GDM1 (cell line): ENCODE measurements at places on chromosomes 1 and 21.
A peak's percentile ranks its signal among the peaks of the same experiment; 100 is the strongest.

DNA sequence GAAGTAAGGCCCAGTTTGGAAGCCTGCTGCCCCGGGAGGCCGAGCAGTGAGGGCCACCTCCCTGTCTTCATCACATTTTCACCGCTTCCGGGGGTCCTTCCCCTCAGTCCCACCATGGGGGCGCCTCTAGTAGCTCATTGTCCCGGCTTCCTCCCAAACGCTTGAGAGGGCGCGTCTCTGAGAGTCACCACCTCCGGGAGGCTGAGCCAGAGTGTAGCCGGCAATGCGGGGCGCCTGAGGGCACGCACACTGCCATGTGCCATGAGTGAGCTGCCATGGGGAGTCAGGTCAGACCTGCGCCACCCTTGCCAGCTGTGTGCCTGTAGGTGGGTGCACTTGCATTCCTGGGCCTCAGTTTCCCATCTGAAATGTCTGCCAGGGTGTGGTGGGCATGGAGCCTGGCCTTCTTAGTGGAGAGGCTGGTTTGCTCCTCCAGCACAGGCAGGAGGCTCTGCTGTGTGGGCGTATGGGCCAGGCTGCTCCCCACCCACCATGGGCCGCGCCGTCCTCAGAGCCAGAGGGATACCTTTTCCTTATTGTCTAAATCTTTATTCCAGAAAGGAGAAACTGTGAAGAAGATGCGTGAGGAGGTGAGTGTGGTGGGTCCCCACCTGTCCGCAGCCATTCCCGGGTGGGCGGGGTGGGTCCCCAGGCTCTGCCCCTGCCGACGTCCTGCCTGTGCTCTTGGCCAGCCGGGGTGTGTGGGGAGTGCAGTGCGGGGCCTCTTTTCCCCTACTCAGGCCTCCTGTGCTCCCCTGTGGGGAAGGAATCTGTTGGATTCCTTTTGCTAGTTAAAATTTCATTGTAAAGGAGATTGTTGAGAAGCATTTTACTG lies 81.3 kb upstream of the COL6A1 start:
- no peak for DNase-seq

GRCh38 chr1:3717715-3718601 lies 34.3 kb upstream of the CCDC27 start:
- no peak for DNase-seq

GRCh38 chr1:57423135-57423655 lies 665 bp downstream of the DAB1 start:
- no peak for DNase-seq

- no peak for DNase-seq
Measured at GRCh38 chr21:31008355-31008754, 29.9 kb downstream of the KRTAP19-8 start.

DNA sequence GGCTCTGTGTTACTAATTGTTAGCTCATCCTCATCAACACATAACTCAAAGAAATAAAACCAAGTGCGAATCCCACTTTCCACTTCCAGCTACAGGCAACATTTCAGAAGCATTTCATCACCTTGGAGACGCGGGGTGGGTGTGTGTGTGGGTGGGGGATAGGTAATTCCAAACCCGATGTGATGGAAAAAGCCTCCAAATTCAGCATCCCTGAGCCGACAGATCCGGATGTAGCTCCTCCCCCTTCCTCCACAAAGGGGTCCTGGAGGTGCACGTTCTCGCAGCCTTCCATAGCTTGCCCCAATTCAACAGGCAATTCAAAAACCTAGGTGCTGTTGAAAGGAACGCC lies 486 bp downstream of the HSPA13 start:
- no peak for DNase-seq

- peak; percentile 51 for DNase-seq
Measured at GRCh38 chr1:24769656-24770651, 24.7 kb downstream of the CLIC4 start.

DNA sequence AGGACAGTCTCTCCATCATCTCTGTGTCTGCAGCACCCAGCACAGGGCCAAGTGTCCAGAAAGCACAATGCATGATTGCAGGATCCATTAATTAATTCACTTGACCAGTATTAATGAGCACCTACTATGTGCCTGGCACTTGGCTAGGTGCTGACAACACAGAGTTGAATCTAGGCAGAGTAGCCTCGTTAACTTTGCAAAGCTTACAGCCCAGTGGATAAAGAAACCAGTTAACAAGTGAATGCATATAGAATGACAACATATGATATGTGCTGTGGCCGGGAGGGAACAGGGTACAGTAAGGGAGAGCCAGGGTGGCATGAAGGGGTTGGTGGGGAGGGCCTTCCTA lies 10.9 kb downstream of the SLC1A7 start:
- no peak for DNase-seq

DNA sequence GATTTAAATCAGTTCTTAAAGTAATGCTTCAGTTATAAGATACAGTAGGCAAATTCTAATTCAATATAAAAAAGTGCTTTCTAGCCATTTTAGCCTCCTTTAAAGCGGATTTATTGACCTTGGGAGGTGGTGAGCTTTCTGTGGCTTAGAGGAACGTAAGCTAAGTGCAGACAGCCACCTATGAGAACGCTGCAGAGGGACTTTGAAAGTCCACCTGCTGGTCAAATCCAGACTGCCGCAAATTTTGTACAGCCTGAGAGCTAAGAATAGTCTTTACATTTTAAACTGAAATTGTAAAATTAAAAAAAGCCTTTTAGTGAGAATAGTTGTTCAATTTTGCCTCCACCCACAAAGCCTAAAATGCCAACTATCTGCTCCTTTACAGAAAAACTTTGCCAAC lies 67.0 kb upstream of the SSX2IP start:
- DNase-seq, result no peak

DNA sequence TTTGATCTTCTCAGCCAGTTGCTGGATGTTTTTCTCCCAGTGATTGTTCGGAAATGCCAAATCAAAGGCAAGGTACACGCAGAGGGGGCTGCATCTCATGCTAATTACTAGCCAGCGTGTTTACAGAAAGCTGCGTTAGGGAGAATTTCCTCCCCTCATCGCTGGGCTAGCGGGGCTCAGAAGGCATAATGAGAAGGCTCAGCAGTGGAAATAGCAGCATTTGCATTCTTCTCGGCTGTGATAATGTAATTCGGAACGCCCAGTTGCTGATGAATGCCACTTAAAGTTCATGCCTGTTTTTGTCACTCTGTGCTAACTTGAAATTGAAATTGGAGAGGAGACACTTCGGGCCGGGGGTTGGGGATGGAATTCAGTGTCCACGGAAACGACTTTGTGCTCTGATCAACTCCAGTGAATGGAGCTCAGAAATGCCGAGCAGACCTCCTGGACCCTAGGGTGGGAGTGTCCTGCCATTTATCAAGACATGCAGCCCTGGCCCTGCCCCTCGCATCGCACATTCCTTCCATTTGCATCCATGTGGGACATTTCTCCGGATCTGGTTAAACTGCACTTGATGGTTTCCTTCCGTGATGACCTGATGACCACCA lies 313.4 kb upstream of the C1orf174 start:
- no peak for DNase-seq

- DNase-seq, result no peak
Measured at GRCh38 chr1:25197235-25197975, 34.9 kb downstream of the SYF2 start.

- DNase-seq, result no peak
Measured at GRCh38 chr1:15469361-15469760, 6.5 kb upstream of the CELA2B start.

DNA sequence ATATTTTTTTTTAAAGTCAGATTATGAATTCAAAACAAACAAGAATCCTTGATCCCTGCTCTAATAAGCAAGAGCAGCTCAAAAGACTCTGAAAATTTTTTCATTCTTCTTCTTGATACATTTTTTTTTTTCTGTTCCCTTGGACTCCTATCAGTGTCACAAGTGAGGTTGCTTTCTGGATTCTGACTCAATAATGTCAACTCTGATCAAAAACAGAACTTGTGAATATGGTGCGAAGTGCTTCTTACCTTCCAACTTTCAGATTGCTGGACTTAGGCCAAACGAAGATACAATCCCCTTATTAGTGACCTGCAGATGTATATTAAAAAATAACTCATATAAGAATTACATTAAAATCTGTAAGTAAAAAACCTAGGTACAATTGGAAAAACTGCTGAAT lies 136.1 kb downstream of the GPATCH2 start:
- DNase-seq, result no peak

DNA sequence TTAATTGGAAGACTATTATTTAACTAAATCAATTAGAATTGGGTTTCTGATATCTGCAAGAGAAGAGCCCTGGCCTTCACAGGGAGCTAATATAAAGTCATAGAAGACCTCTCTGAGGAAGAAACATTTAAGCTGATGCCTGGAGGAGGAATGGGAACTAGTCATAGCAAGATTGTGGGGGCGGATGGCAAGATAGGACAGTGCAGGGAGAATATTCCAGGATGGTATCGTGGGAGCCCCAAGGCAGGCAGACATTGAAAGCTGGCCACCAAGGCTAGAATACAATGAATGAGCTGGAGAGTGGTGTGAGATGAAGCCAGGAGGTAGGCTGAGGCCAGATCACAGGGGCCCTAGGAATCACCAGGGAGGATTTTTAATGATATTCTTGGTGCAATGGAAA lies 20.8 kb upstream of the MYSM1 start:
- no peak for DNase-seq

DNA sequence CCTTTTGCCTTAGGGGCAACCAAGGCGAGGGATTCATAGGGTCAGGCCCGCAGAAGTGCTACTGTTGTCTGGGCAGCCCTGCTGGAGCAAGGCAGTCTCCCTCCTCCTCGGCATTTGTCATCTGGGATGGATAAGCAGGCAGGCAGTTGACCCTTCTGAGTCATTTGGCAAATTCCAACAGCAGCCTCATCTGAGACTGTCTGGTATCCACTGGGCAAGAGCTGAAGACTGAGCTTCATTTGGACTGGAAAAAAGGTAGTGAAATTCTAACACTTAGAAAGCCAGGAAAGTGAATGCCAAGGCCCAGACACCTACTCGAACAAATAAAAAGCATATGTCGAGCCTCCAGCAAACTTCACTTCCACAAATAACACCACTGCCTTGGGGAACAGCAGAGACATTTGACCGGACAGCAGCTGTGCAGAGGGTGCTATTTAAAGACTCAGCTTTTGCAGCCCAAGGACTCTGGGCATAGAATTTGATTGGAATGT lies 4.0 kb upstream of the ZBTB40 start:
- no peak for DNase-seq

DNA sequence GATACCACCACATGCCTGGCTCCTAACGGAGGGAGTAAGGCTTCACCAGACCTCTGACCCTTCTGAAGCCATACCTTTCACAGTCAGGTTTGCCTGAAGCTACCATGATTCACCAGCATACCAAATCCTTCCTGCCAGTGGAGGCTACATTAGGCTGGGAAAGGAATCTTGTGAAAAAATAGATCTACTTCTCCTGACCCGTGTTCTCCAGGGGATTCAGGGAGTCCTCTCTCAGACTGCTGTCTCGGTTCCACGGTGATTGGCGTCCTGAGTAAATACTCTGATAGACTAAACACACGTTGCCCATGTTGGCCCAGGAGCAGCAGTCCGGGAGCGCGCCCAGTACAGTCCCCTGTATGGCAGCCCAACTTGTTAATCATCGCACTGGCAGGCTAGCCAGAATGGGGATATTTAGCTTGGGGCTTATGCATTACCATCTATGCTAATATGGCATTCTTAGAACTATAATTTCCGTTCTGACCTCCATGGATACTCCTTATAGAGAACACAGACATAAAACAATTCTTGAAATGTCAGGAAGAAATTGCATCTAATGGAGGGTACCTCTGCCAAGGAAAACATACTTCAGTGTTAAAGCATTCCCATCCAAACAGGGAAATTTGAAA lies 173.2 kb downstream of the ROR1 start:
- DNase-seq, result no peak

DNA sequence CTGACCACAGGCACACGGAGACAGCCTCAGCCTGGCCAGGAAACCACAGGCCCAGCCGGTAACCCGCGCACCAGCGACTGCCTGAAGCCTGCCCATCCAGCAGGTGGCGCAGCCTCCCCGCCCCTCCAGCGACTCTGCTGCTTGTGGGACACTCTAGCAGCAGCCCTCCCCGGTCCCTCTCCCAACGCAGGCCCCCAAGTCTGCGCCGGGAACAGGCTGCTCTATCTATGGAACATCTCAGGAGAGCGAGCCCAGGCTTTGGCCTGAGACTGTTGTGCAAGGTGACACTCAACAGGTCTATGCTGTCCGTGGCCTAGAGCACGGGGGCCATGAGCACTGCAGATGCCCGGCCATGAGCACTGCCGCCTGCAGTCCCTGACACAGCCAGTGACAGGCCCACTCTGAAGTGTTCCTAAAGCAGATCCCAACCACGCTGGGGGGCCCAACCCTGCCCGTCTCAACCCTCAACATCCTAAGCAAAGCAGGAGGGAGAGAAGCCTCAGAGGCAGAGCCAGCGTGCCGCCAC lies 28.4 kb downstream of the WDR4 start:
- DNase-seq, result no peak

DNA sequence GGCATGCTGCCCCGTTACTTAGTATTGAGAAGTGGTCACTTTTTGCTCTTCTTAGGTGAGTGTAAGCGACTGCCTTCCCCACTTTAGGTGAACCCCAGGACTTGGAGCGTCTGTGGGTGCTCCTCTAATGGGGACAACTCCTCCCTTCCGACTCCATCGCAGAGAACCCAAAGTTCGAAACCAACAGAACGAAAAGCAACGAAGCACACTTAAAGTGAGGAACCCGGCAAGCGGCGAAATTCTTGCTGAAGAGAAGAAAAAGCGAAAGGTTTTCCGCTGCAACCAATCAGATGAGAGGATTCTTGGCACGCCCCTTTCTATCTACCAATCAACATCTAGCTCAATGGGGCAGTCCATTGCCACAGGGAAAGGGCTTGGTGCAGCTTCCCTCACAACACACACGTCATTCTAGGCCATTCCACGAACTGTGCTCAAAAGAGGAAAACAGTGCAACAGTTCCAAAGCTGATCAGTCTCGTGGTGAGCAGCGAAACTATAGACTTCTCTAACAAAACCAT lies 709 bp upstream of the SUCO start:
- DNase-seq, result peak; percentile 91

DNA sequence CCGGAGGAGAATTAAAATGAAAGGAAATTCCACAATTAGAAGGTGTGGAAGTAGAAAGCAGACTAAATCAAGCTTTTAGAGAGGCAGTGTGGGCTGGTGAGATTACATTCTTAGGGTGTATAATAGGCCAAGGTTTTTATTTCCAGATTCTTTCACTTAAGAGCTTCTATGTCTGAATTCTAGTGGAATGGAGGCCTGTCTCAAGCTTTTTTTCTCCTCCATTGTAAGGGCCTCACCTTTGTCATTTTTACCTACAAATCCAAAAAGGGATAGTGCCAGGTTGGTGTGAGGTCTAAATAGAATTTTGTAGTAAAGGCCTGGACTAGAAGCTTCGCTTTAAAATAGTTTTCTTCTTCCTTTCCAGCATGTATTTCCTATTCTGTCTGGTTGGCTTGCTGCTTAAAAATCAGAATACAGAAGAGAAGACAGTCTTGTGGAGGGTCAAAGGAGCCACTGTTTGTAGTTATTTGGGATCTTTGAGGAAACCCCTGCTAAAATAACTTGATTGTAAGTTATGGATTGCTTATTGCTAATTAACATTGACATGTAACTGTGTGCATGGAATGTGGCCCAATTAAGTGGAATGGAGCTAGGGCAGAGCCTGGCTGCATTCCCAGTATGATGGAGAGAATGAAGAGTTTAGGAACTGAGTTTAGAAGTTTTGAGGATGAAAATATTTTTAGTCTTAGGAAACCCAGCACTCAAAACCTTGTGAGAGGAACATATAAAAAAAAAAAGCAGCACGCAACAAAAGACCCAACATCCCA lies 162.5 kb upstream of the B3GALT2 start:
- no peak for DNase-seq

- no peak for DNase-seq
Measured at GRCh38 chr1:199303035-199303434, 664.2 kb downstream of the PTPRC start.
